SJSA1 (cell line): ENCODE measurements at places on chromosomes 12 and 14.

GRCh38 chr14:68894123-68894522 lies 85.0 kb downstream of the ACTN1 start:
- DNase-seq: no peak

DNA sequence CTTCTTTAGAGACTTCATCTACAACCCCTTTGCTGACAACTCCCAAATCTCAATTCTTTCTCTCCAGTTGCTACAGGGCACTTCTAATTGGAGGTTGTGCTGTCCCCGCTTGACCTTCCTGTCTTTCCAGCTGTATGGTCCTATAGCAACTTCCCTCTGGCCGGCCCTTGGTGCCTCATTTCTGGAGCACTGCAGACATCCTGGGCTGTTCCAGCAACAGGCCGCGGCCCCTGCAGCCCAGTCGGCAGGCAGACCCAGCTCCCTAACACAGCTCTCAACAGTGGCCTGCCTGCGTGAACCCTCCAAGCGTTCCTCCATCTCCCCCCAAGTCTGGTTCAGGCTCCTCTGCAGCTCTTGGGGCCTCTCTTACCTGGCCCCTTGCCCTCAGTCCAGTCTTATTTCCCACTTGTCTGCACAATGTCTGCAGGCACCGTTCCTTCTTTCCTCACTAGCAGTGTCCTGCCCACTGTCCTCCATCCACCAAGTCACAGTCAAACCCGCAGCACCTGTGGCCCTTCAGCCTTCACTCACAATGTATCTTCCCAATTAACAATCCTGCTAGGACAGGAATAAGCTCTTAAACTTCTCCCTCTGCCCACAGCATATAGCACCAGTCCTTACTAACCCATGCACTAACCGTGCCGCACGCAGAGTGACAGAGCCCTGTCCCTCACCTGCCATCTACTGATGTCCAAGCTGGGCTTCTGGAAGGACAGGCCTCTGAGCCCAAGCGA lies 1.6 kb upstream of the EML1 start:
- no peak for DNase-seq

DNA sequence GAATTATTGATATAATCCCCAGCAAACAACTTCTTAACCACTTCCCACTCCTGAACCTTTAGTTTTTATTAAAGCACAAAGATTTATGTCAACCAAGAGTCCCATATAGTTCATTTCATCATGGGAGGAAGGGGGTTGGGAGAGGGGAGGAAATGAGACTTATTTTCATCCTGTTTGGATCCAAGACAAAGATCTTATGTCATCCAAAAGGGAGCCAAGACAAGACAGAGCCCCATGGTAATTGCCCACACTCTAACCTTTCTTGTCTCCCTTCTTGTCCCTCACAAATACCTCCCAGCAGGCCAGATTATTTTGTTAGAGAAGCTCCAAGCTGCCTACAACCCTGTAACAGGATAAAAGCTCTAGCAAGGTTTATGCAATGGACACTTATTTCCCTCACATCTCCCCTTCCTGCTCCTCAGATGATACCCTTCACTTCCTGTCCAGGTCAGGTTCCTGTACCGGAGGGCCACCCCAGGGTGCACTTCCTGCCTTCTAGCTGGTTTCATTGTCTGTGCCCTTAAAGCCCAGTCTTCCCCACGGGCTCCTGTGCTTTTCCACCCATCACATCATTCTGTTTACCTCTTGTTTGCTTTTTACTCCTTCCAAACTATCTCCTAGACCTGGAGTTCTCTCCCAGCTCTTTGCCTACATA lies 123.7 kb upstream of the MDM1 start:
- no peak for DNase-seq

DNA sequence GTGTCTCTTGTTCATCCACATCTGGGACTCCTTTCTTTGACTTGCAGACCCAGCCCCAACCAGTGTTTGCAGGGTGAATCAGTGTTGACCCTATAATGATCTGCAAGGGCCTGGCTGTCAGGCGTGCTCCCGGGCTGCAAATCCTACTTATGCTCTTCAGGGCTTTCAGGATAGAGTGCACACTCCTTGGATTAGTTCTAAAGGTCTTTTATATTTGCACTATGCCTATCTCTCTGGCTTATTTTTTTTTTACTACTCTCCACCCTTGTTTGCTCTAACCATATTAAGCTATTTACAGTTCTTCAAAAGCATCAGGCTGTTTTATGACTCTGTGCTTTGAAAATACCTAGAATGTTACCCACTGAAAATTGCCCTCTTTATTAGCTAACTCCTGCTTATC lies 4.3 kb upstream of the PRICKLE1 start:
- no peak for DNase-seq

DNA sequence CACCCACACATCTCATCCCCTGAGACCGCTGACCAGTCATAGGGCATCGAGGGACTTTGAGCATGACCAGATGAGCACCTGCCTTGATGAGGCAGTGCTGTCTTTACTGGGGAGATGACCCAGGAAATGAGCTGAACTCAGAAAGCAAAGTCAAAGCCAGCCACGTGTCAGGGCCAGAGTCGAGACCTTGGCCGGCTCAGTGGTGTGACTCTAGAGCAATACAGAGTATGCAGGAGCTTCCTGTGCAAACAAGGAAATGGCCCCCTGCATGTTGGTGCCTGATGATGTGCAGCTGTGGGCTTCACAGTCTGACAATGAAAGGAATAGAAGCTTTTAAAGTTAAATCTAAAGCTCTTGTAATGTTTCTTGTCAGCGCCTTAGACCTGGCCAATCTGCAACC lies 332.9 kb downstream of the PCNX1 start:
- DNase-seq: no peak

- DNase-seq: no peak
Observed at GRCh38 chr14:95272057-95272456, 47.7 kb downstream of the CLMN start.

DNA sequence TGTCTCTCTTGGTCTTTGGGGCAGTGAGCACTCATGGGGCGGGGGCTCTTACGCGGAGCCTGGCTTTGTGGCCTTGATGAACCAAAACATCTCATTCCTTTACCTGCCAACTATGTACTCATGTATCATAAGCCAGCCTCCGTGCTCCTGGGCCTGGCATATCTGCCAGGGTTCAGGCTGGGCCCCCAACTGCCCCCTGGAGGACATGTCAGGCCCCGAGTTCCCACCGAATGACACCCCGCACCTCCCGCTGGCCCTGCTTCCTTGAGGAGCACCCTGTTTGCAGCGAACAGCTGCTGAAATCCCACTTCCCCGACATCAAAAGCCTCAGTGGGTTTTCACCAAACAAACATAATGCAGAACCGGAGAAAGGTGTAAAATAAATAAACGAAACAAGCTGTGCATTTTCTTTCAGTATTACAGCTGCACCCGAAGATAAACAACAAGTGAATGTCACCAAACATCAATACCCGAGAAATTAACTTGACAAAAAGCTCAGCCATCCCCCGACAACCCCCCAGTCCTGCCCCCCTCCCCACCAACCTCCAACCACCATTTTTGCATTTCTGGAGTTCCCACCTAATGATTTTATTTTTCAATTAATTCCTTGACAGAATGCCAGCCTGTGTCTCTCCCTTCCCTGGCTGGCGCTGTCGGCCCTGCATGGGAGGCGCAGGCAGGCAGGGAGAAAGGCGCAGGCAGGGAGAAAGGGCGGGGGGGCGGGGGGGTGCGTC lies 139.2 kb downstream of the RBM19 start:
- no peak for DNase-seq

- no peak for DNase-seq
Observed at GRCh38 chr14:43587183-43587582, 919.9 kb downstream of the FSCB start.

DNA sequence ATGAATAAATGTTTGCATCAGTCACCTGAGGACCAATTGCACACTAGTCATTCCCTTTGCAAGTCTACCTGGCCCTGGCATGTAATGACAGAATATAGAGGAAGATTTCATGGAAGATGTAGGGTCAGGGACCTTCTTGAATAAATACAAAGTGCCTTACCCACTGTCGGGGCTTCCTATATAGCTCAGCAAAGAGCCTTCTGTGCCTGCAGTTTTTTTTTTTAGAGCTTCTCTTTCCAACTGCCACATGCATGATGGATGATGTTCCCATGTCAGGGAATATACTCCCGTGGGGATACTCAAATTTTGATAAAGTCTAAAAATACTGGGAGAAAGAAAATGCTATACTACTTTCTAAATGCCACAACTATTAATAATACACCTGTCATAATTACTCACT lies 176.7 kb downstream of the ADCK1 start:
- DNase-seq: no peak

DNA sequence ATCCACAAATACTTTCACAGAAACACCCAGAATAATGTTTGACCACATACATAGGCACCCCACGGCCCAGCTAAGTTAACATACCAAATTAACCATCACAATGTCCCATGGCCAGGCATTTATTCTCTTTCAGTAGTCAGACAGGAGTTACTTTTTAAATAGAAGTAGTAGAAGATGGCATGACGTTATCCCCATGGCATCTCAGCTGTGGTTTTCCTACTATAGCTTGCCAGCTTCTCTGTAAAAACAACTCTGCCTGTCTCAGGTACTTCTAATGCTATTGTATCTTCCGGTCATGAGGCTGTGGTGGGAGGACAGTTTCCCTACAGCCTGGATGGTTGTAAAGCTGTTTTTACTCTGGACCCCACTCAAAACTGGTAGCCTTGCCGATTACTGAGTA lies 19.3 kb downstream of the CTSG start:
- peak; percentile 53 for DNase-seq

GRCh38 chr12:92908108-92908507 lies 21.0 kb downstream of the EEA1 start:
- no peak for DNase-seq

DNA sequence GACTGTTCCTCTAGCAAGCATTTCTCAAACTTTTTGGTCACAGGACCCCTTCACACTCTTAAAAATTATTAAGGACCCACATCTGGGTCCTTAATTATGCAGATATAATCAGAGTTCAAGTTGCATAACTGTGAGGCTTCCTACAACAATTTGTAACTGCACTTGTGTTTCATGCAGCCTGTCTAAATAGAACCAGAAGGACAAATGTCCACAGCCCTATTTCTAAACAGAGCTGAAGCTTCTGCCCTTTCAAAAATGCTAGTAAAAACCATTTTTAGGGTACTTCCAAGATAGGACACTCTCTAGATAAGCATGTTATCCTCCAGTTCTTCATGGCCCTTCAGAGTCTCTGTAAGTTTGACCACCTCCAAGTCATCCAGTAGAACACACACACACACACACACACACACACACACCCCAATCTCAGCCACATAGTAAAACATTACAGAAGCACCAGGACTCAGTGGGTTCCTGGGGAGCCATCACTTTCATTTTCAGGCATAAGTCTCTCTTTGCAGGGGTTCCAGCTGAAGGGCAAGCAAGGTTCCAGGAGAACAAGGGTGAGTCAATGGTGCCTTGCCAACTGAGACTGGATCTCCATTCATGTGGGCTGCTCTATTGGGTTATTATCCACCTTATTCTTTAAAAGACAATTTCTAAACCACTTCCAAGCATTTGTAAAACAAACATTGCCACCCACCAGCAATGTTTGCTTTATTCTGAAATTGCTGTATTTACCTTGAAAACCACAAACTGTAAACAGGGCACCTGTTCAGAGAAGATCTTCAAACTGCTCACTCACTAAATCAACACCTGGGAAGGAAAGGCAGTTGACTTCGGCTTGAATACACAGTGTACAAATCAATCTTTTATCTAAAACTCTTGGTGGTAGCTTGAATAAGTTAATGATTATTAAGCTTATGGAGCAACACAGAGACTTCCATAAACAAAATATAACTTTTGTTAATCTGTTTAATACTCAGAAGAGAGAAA lies 64.1 kb downstream of the ITPR2 start:
- DNase-seq: no peak

GRCh38 chr12:104462931-104463339 lies 6.2 kb downstream of the CHST11 start:
- no peak for DNase-seq

DNA sequence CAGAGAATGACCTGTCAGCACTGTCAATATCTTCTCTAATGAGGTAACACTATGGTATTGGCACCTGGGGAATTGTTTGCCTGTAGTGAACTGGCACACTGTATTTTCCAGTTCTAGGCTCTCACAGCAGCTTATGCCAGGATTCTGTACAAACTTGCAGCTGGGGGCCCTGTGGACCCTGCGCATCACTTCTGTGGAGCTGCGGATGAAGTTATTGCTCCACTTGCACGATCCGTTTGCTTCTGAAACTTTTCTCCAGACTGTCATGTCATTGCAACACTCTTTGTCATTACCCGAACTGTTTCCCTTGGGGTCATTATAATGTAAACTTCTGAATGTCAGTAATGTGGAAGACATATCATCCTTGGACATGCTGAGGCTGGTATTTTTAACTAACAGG lies 3.9 kb downstream of the RNASE11 start:
- no peak for DNase-seq

DNA sequence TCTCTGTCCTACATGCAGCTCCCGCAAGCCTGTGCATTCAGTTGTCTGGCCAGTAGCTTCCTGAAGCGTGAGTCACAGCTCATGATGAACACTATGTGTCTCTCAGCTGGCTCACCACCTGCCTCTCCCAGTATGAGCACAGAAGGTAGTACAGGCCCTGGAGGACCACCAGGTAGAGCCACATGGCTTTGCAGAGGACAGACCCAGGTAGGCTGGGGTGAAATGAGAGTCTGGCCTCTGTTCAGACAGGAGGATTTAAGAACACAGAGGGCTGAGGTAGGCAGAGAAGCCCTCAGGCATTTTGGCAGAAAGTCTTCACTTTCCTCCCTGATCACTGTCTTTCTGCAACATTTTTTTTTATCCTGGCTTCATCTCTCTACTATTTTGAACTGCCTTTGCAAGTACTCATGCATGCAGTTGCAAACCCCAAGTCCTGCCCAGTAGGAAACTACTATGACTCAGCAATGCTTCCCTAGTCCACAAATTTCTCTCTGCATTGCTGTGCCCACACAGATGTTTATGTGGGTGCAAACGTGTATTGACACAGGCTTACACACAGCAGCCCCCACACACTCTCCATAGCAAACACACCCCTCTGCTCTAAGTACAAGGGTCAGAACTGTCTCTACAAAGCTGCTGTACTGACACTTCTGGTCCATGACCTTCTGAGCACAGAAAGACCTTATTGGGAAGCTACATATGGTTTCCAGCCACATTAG lies 7.2 kb upstream of the SDR9C7 start:
- DNase-seq: no peak

DNA sequence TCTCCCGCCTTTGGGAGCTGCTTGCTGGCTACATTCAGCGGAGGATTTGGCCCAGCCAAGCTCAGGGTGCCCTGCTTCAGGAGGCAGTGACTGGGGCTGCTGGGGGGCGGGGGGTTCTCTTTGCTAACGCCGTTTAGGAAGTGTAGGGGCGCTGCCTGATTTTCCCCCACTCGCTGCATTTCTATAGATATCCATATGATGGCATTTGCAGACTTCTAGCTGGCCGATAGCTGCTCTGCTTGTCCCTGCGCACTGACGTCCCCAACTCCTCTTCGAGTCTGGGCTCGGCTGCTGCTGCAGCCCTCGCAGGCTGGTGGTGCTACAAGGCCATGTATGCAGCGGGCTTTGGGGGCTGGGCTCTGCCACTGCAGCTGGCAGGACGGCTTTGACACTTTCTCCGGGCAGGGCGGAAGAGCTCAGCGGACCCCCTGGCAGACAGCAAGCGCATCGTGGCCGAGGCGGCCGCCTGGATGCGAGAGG lies 3.1 kb downstream of the LRFN5 start:
- no peak for DNase-seq
